ENCODE measurements at places on chromosomes 2 and 18.
A peak's percentile ranks its signal among the peaks of the same experiment; 100 is the strongest.

GRCh38 chr2:77666251-77666980 is 144.2 kb upstream of the LRRTM4 start:
- DNase-seq = no peak

DNA sequence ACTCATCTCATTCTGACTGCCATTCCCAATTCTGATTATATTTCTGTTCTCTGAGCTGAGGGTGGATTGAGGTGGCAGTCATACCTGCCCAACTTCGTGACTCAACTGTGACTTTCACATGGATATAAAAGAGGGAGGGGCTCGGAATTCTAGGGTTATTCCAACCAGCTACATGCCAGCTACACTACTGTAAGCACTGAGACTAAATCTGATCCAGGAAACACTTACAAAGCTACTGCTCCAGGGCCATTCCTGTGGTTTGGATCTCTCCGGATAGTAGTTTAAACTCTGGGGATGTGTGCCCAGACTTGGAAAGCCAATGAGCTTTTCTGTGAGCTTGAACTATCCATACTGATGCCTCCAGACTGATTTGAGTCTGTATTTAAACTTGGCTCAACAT is 7.9 kb downstream of the MAP2 start:
- no peak for DNase-seq

GRCh38 chr2:218727502-218728165 is 17.0 kb downstream of the TTLL4 start:
- no peak for DNase-seq

DNA sequence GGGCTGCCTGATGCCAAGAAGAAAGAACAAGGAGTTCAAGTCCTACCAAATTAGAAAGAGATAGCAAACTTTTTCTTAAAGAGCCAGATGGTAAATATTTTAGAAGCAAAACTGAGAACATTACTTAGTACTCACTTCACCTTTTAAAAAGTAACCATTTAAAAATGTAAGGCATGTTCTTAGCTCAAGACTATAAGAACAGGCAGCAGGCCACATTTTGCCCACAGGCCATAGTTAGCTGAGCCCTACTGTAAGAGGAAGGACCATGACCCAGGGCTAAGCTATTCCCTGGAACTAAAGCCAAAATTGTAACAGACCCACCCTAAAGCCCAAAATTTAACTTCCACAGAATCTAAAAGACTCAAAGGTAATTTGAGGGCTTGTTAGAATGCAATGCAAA is 31.3 kb downstream of the USP40 start:
- no peak for DNase-seq

GRCh38 chr2:189521699-189522434 is 58.7 kb downstream of the SLC40A1 start:
- DNase-seq = no peak

DNA sequence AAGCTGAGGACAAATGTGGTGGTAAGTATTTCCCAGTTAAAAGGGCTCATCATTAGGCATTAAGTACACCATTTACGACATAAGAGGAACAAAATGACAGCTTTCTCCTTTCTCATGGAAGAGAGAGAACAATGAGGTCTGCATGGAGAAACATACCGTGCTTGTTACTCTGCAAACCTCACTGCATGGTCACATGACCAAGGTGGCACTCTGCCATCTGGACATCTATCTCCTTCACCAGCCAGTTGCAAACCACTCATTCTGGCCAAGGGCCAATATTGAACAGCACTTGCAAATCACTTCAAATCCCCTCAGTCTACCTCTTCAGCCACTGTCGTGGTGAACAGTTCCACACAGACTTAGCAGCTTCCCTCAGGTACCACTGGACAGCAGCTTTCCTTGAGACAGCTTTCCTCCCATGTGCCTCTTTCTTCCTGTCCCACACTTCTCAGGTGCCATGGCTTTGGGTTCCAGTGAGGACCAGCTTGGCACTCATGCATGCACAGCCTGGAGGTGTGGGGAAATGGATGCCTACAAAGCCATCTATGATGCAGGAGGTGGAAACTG is 29.5 kb upstream of the DPP4 start:
- no peak for DNase-seq

- no peak for DNase-seq
Observed at GRCh38 chr2:66530651-66531050, 95.7 kb downstream of the MEIS1 start.

- DNase-seq = no peak
Observed at GRCh38 chr18:2103299-2103698, 468.0 kb downstream of the METTL4 start.

DNA sequence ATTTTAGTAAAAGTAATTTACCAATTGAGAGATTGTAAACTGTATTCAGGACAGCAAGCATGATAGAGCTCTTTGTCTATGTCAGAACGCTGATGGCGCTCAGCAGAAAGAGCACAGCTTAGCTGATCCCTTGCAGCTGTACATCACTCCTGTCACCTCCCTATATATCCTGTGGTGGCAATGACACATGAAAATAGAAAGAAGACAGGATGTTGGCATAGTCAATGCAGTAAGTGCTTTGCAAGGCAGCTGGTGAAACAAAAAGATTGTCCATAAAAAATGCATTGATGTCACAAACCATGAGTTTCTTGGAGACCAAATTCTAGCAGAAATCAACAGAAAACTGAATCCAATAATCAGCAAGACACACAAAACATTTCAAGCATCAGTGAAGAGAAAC is 221.5 kb downstream of the RIT2 start:
- no peak for DNase-seq

DNA sequence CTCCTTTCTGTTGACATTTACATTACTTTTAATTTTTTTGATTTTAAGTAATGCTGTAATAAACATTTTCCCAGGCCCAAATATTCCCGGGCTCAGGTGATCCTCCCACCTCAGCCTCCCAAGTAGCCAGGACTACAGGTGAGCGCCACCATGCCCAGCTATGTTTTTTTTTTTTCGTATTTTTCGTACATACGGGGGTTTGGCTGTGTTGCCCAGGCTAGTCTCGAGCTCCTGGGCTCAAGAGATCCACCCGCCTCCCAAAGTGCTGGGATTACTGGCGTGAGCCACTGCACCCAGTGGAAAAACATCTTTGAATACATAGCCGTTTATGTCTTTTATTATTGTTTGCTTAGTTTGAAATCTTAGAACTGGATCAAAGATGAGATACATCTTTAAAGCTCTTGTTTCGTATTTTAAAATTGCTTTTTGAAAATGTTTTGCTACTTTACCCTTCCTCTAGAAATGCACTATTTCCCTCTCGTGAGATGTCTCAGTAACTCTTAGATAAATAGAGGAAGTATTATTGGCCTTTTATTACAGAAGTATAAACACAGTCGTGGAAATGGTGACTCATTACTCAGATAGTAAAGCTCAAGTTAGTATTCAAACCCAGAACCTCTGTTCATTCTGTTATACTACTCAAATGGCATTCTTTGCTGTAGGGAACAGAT is 2.4 kb downstream of the SMCHD1 start:
- no peak for DNase-seq

GRCh38 chr2:155145758-155146229 is 447.3 kb downstream of the KCNJ3 start:
- no peak for DNase-seq

- DNase-seq = no peak
Observed at GRCh38 chr2:17765398-17765797, 11.5 kb downstream of the GEN1 start.

DNA sequence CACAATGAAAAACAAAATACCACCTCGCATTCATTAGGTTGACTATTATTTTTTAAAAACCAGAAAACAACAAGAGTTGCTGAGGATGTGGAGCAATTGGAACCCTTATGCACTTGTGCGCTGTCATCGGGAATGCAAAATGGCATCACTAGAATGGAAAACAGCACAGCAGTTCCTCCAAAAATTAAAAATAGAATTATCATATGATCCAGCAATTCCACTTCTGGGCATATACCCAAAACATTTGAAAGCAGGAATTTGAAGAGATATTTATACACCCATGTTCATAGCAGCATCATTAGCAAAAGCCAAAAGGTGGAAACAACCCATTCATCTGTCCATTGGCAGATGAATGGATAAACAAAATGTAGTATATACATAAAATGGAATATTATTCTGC is 11.9 kb upstream of the NMUR1 start:
- no peak for DNase-seq

DNA sequence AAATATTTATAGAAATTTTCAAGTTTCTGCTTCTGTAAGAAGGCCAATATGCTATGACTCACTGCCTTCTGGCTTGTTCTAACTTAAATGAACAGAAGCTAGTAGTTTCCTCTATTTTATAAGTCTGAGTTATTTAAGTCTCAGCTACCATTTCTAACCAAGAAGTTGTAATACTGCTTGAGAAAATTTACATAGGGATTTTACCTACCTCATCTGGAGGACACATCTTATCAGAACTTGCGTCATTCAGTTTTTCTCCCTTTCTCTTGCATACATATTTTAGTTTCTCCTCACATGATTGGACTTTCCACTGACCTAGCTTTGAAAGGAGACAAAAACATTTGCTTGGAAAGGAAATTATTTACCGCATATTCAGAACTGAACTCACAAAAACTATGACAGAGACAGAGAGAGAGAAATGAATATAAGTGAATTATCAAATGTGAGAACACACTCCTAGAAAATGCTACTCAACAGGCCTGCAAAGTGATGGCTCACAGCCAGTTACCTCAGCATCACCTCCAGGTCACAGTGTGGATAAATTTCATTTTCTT is 81.1 kb upstream of the CD302 start:
- no peak for DNase-seq

DNA sequence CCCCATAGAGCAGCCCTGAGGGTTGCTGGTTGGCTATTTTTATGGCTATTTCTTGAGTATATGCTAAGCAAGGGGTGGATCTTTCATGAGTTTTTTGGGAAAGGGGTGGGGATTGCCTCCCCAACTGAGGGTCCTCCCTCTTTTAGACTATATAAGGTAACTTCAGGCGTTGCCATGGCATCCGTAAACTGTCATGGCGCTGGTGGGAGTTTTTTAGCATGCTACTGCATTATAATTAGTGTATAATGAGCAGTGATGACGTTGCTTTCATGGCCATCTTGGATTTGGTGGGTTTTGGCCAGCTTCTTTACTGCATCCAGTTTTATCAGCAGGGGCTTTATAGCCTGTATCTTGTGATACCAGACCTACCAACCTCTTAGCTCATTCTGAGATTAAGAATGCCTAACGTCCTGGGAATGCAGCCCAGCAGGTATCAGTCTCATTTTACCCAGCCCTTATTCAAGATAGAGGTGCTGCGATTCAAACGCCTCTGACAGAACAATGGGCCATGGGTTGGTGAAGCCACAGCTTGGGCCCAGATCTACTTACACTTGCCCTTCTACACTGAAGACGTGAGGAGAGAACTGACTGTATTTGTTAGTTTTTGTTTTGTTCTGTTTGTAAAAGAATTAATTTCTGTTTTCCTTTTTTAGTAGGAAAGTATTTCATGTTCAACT is 53.8 kb upstream of the TMEM163 start:
- DNase-seq = no peak

DNA sequence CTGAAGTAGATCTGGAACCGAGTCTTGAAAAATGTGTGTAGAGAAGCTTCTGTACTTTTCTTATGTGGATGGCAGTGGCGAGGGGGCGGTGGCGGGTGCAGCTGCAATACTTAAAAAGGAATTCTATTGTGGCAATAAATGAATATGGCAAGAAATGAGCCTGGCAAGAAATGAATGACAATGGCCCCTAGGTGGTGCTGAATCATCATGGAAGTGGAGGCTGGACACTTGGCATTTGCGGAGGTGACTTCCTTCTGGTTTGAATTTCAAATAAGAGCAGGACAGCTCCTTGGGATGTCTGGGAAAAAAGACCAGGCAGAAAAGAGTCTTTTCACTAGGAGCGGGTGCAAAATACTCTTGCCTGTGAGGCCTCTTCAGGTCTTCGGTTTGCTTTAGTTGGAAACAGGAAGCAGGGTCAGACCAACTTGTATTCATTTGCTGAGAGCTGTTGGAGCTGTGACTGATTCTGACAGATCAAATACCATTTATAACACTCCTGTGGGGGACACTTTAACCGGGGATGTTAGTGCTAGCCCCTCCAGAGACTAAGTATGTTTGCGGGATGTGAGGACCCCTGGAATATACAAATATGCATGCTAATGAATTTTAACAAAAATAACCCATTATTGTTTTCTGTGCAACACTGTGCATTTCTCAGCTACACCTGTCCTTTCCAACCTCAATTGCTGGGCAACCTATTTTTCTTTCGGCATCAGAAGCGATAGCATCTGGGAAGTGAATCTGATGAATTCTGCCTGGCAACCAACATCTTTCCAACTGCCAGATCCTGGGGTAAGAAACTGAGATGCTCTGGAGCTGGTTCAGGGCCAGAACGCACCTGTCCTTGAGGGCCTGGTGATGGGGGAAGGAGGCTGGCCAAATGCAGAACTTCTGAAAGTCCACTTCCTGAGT is 35.4 kb downstream of the FASTKD2 start:
- DNase-seq = peak; percentile 29

GRCh38 chr2:37232131-37232933 is 874 bp downstream of the NDUFAF7 start:
- no peak for DNase-seq

- no peak for DNase-seq
Observed at GRCh38 chr2:192687015-192687414, 492.3 kb upstream of the TMEFF2 start.

GRCh38 chr2:3125001-3125760 is 252.4 kb downstream of the EIPR1 start:
- no peak for DNase-seq

- no peak for DNase-seq
Observed at GRCh38 chr2:88059979-88060906, 4.7 kb upstream of the KRCC1 start.

- no peak for DNase-seq
Observed at GRCh38 chr18:43870626-43871025, 593.3 kb upstream of the SYT4 start.

DNA sequence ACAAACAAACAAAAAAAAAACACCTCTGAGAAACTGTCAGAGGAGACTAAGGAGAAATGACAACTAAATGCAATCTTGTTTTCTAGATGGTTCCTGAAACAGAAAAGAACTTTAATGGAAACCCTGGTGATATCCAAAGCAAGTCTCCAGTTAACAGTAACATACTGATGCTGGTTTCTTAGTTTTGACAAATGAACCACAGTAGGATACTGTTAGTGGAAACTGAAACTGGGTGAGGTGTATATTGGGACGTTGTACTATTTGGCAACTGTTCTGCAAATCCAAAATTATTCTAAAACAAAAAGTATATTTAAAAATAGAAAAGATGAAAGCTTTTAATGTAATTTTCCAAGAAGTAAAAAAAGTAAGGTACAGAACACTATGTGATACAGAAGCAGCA is 11.4 kb downstream of the SESTD1 start:
- DNase-seq = no peak

GRCh38 chr2:172777431-172777830 is 41.8 kb downstream of the RAPGEF4 start:
- DNase-seq = no peak

Data from activated naive CD8-positive, alpha-beta T cell treated with anti-CD3 and anti-CD28 coated beads, Interleukin-2, amount 50 U/mL, for 24 hours (primary cell).